ENCODE measurements at places on chromosomes 3 and 15.

DNA sequence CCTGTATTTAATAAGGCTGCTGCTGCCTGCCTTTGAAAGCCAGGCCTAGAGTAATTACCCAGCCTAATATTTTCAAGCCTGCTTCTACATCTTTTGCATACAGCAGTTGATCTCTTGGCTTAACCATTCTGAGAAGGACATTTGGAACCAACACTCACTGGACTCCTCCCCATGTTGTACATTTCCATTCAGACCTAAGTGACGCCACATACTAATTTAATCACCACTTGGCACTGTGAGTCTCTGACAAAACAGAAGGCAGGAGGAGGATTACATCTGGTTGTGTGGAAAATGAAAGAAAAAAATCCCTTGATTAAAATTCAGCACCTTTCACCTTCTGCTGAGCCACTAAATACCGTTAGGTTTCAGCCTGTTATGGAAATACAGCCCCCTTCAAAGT, 102.2 kb upstream of the ARRDC4 start:
- no peak for DNase-seq

- no peak for DNase-seq
Observed at GRCh38 chr3:52181543-52181942, 16.4 kb upstream of the ALAS1 start.

DNA sequence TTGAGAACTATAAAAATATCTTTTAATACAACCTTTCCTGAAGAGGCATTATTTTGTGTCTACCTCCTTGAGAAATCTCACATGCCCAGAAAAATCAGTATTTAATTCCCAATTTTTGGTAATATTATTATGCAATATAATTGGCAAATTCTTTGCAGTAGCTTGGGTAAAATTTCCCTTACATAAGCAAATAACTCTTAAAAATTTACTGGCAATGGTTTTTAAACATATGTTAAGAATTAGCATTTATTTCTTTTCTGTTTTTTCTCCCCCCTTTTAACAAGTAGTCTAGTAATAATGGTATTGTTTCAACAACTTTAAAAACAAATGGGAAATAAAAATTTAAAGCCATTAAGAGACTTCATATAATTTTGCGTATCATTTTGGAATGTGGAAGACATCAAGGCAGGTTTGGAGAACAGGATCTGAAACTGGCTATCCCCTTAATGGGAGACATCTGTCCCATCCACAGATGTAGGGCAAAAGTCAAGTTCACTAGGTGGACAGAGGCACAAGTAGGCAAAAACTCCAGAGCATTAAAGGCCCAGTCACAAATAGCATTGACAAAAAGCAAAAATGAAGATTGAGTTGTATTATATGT, 89.6 kb upstream of the AADACL2 start:
- DNase-seq = no peak

DNA sequence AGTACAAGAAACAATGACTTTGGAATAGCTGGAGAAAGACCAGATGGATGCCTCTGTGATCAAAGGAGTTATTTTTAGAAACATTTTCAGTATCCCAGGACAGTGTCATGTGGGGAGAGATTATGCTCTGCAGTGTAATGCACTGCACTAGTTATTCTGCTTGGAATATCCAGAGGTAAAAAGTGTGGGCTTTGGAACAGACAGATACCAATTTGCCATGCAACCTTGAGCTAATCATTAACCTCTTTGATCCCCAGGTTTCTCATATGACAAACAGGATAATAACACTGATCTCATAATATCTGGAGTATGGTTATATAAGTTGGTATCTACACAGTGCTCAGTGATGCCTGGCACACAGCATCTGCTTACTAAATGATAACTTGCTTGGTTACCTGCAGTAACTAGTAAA, 12.2 kb upstream of the SLC7A14 start:
- no peak for DNase-seq

DNA sequence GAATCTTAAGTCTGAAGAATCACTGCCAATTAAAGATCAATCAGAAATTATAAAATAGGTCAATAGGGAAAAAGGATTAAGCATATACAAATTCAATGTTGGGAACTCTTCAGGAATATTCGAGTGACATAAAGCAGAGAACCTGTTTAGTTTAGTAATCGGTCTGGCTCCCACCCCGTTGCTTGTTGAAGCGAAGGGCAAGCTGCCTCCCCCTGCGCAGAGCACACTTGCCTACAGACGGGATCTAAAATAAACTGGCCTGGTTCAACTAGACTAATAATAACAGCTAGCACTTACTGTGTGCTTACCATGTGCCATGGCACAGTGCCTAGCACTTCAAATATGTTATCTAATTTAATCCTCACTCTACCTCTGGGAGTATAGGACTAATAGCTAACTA, 8.6 kb downstream of the SEMA6D start:
- no peak for DNase-seq

GRCh38 chr3:189289251-189289650, 117.5 kb downstream of the TPRG1 start:
- DNase-seq = no peak

DNA sequence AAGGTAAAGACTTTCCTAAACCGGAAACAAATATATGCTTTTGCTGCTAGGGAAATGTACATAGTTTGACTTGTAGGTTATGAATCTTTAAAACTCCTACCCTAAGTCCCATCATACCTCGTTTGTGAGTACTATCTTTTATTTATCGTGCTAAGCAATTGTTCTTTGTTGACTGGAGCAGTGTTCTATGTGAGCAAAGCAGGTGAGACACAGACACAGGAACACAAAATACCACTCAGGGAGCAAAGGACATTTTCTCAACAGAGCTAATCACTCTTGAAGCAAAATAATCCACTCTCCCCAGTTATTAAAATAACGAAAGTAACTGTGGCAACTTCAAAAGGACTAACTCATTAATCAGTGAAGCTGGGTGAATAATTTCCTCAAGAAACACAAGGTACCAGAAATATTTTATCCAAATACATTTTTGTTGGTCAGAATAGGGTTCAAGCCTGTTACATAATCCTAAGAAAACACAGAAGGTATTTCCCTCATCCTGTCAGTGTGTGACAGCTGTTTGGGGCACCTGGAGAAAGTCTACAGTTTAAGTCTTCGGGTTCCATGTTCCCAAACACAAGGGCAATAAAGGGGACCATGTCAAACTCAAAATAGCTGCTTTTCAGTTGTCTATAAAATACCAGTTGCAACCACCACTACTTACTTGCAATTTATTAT, 407.7 kb downstream of the FOXP1 start:
- DNase-seq = no peak

- DNase-seq = no peak
Observed at GRCh38 chr3:174614036-174614435, 245.1 kb upstream of the NAALADL2 start.

GRCh38 chr3:149662240-149662887, 4.5 kb upstream of the WWTR1 start:
- DNase-seq = no peak

- DNase-seq = peak; percentile 4
Observed at GRCh38 chr3:33787328-33788009, 11.0 kb upstream of the PDCD6IP start.

All from caudate nucleus (tissue), 63 donors.